ENCODE measurements at places on chromosomes 3 and 15.

- DNase-seq, result no peak
Observed at GRCh38 chr3:39000008-39000450, 51.7 kb downstream of the SCN11A start.

- DNase-seq, result no peak
Observed at GRCh38 chr15:44676676-44677075, 13.2 kb upstream of the SPG11 start.

GRCh38 chr3:185585518-185585858, 607 bp upstream of the SENP2 start:
- DNase-seq, result no peak

GRCh38 chr15:70650567-70651302, 112.6 kb downstream of the UACA start:
- no peak for DNase-seq

DNA sequence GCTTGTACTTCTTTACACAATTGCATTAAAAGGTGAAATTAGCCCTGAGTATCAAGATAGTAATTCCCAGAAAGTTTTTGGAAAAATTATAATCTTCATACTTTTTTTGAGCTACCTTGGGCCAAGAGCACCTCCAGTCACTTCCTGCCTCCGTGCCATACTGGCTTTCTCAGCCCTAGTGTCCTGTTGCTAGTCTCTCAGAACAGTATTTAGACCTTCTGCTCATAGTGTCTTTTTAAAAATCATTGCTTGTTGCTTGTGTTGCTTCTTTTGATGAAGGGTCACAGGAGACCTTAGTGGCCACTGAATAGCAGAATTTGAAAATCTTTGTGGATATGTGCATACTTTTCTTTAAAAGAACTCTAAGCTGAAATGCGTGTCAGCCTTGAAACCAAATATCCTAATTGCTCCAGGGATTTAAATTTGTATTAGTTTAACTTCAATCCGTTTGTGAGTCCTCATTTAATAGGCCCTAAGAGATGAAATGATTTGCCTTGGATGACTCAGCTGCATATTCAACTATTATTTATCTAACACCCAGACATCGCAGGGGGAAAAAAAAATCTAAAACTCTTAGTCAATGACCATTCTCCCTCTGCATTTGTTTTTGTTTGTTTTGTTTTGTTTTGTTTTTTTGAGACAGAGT, 29.1 kb upstream of the LXN start:
- DNase-seq, result no peak

- no peak for DNase-seq
Observed at GRCh38 chr15:62672268-62672667, 370.3 kb upstream of the TPM1 start.

- no peak for DNase-seq
Observed at GRCh38 chr15:31293655-31294054, 33.0 kb upstream of the KLF13 start.

- no peak for DNase-seq
Observed at GRCh38 chr15:40877694-40878093, 3.7 kb upstream of the RHOV start.

GRCh38 chr3:43413676-43414368, 127.5 kb downstream of the SNRK start:
- DNase-seq, result no peak

GRCh38 chr3:170536712-170537111, 49.2 kb downstream of the SLC7A14 start:
- no peak for DNase-seq

- DNase-seq, result no peak
Observed at GRCh38 chr15:94400526-94401298, 169.4 kb downstream of the MCTP2 start.

- no peak for DNase-seq
Observed at GRCh38 chr3:127490271-127491023, 100.1 kb downstream of the TPRA1 start.

DNA sequence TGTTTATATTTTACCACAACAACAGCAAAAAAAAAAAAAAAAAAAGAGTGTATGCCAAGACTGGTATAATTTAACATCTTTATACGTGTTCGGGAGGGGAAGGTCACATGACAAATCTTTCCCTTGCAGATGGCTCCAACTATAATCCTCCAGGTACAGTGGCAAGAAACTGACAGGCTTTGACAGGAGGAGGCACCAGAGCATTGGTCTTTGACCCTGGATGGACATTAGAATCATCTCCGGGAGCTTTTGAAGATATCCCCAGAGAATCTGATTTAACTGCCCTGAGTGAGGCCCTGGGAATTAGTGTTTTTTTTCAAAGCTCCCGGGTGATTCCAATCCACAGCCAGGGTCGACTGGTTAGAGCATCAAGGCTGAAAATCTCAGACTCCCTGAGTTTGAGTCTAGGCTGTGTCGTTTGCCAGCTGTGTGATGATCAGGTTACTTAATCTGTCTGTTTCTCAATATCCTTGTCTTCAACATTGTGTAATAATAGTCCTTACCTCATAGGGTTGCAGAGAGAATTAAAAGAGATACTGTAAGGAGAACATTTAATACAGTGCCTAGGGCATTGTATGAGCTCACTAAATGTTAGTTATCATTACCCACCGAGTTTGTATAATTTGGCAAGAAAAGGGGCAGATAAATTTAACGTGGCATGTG, 8.9 kb upstream of the SEMA5B start:
- DNase-seq, result no peak

- no peak for DNase-seq
Observed at GRCh38 chr3:196463478-196463756, 31.2 kb upstream of the UBXN7 start.

GRCh38 chr3:122857019-122857418, 62.1 kb downstream of the SLC49A4 start:
- no peak for DNase-seq

DNA sequence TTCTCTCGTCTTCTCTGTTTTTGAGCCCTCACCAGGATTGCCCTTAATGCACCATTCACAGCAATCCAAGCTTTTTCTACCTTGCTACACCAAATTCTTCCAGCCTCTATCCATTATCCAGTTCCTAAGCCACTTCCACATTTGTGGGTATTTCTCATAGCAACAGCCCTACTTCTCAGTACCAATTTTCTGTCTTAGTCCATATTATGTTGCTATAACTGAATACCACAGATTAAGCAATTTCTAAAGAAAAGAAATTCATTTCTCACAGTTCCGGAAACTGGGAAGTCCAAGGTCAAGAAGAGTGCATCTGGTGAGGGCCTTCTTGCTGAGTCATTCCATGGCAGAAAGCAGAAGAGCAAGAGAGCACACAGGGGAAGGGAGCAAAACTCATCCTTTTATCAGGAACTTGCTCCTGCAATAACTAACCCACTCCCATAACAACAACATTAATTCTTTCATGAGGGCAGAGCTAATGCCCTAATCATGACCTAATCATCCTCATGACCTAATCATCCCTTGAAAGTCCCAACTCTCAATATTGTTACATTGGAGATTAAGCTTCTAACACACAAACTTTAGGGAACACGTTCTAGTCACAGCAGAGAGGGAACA, 9.7 kb upstream of the EIF1B start:
- DNase-seq, result no peak

GRCh38 chr3:185559706-185560090, 7.3 kb upstream of the LIPH start:
- no peak for DNase-seq

Measured in esophagus squamous epithelium (tissue), 5 donors.